Occipital lobe (tissue), 3 donors: ENCODE measurements at places on chromosomes 1 and 21. TPM values are rescaled to one million over a fixed set of nuclear protein-coding genes. Genes with fewer than 3 reads are reported as not detected.

Gene PTPRU
- 23.6 TPM for total RNA-seq

Gene SPRR1A
- not detected for total RNA-seq

Gene PKLR
- not detected for total RNA-seq

Gene SPRR2E
- total RNA-seq: not detected

Gene ZNF670
- 24.8 TPM for total RNA-seq

Gene MANEAL
- total RNA-seq: 30.7 TPM

Gene ACTN2
- total RNA-seq: 59.1 TPM

Gene SUSD4
- total RNA-seq: 11.2 TPM

Gene VASH2
- 35.9 TPM for total RNA-seq

Gene CELA2A
- not detected for total RNA-seq

Gene KCNJ10
- total RNA-seq: 1.6 TPM

Gene LCE1E
- total RNA-seq: not detected

Gene SLFNL1
- 0.94 TPM for total RNA-seq

Gene TAGLN2
- total RNA-seq: 28.1 TPM

Gene A3GALT2
- not detected for total RNA-seq

Gene MED8
- total RNA-seq: 20.7 TPM

Gene RAB3B
- 8.4 TPM for total RNA-seq

Gene OR2M3
- 0.16 TPM for total RNA-seq

Gene TSPEAR
- not detected for total RNA-seq

Gene TTC39A
- 0.78 TPM for total RNA-seq

Gene CD164L2
- total RNA-seq: not detected

Gene CR1L
- total RNA-seq: 0.16 TPM

Gene FOXD2
- total RNA-seq: 0.31 TPM

Gene HSPG2
- 3.7 TPM for total RNA-seq

Gene CACNA1S
- total RNA-seq: under 0.01 TPM

Gene TLCD4
- 20.9 TPM for total RNA-seq

Gene LGR6
- 0.62 TPM for total RNA-seq

Gene ASPM
- 8.9 TPM for total RNA-seq

Gene FAM78B
- total RNA-seq: 5.1 TPM

Gene RHBG
- total RNA-seq: not detected

Gene KIF14
- 1.9 TPM for total RNA-seq

Gene DCST1
- total RNA-seq: not detected

Gene PAFAH2
- 1.9 TPM for total RNA-seq

Gene TNFSF18
- total RNA-seq: 5.5 TPM

Gene CHI3L1
- total RNA-seq: 1.6 TPM

Gene CDA
- not detected for total RNA-seq

Gene CD160
- total RNA-seq: 0.16 TPM

Gene SLC44A5
- 266 TPM for total RNA-seq

Gene S100A3
- not detected for total RNA-seq

Gene CYP4A22
- not detected for total RNA-seq

Gene NPHS2
- not detected for total RNA-seq

Gene DCST2
- total RNA-seq: 0.16 TPM

Gene C1orf122
- 10.3 TPM for total RNA-seq

Gene AMY1A
- total RNA-seq: not detected

Gene SLC9A1
- total RNA-seq: 1.9 TPM

Gene MYBPH
- not detected for total RNA-seq

Gene HENMT1
- total RNA-seq: 28.1 TPM

Gene SERPINC1
- 0.94 TPM for total RNA-seq

Gene HSD3B1
- not detected for total RNA-seq

Gene RAB29
- 11.7 TPM for total RNA-seq
